ENCODE measurements at places on chromosomes 16 and 17. TPM values are rescaled to one million over a fixed set of nuclear protein-coding genes. Genes with fewer than 3 reads are reported as not detected.

GRCh38 chr17:49920030-49920769 is 48.8 kb upstream of the DLX4 start:
- DNase-seq, result no peak

Gene C17orf50
- not detected for total RNA-seq

Gene TBC1D3G
- total RNA-seq, result not detected

Gene GDPD1
- 13.6 TPM for total RNA-seq

- no peak for DNase-seq
Observed at GRCh38 chr16:67229906-67230808, 3.2 kb downstream of the TMEM208 start.

Gene KPNA2
- total RNA-seq, result 549 TPM

- DNase-seq, result no peak
Observed at GRCh38 chr16:74871608-74872007, 97.0 kb upstream of the FA2H start.

- no peak for DNase-seq
Observed at GRCh38 chr17:40480501-40481003, 20.9 kb downstream of the TNS4 start.

GRCh38 chr17:77146246-77146632 is 5.5 kb downstream of the SEC14L1 start:
- no peak for DNase-seq

Gene TMEM88
- total RNA-seq, result 13.8 TPM

Gene PKMYT1
- 4.6 TPM for total RNA-seq

Gene CNGB1
- total RNA-seq, result not detected

Gene RND2
- 46.0 TPM for total RNA-seq

Gene NAGPA
- total RNA-seq, result 19.9 TPM

DNA sequence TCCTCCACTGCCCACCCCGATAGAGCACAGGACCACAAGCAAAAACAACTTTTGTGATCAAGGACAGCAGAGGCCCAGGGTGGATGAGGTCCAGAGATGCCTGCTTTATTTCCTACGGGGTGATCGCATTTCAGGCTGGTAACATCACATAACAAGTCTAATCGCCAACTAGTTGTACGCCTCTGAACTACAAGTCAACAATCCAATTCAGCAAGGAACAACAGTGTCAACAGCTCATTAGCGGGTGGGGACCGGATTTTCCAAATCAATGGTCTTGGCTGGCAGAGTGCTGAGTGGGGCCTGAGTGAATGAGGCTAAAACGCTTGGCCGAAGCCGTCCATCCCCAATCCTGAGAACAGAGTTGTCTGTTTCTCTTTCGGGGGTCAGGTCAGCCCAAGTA is 17.1 kb downstream of the MRM3 start:
- no peak for DNase-seq

Gene CCDC47
- total RNA-seq, result 49.2 TPM

Gene KRTAP4-1
- total RNA-seq, result not detected

DNA sequence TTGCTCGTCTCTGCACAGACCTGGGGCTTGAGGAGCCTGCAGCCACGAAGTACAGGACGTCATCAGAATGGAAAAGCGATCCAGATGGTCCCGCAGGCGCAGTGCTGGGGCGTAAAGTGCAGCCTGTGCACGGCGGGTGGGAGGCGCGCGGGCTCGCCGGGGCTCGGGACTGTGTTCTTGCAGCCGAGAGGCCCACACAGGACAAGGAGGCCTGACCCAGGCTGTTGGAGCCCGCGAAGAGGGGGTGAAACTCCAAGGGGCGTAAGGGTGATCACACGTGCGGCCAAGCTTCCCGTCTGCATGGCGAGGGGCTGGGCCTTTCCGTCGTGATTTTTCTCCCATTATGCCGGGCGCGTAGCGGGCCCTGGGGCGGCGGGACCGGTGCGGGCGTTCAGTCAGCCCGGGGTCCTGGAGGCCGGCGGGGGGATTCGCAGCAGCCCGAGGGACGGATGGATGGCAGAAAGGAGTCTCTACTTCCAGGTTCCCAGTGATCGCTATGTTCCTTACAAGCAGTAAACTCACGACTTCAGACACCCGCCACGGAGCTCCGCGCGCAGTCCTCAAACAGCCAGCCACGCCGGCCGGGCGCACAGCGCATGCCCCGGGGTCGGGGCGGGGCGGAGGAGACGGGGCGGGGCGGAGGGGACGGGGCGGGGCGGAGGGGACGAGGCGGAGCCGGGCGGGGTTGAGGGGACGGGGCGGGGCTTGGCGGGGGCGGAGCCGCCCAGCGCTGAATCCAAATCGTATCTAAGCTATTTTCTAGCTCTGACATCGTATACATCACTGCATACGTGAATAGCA is 141.0 kb upstream of the KCNJ18 start:
- no peak for DNase-seq

DNA sequence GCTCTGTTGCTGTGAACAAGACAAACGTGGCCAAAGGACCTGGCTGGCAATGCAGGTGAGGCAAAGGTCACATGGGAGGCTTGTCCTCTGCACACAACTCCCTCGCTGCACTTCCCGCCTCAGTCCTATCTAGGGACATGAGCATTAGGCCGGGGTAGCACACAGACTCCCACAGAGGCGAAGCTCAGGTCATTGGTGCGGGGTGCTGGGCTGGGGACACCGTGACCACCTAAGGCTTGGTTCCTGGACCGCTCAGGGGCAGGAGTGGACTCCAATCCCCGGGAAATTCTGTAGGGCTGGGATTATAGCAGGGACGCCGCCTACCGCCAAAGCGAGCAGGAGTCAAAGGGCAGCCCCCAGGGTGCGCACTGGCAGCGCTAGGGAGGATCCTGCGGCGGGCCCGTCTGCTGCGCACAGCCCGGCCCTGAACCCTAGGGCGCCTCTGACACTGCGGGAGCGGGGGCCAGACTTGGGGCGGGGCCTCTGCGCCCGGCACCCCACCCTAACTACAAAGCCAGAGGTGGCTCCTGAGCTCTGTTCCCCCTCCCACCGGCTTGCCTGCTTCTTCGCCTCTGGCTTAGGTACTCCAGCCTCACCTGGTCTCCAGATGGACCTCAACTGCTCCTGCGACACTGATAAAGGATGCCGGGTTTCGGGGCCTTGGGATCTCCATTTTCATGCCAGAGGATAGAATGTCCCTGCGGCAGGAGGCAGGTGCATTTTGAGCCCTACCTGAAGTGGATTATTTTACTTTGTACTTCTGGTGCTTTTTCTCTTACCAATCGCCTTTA is 3.9 kb upstream of the MT1B start:
- DNase-seq, result peak; percentile 47

Gene DRC3
- total RNA-seq, result 0.81 TPM

- no peak for DNase-seq
Observed at GRCh38 chr16:29972992-29973383, 680 bp upstream of the TAOK2 start.

GRCh38 chr17:596763-597644 is 117.6 kb downstream of the VPS53 start:
- DNase-seq, result no peak

GRCh38 chr17:14214271-14214670 is 22.4 kb downstream of the CDRT15 start:
- no peak for DNase-seq

GRCh38 chr17:80277751-80278671 is 17.4 kb downstream of the RNF213 start:
- no peak for DNase-seq

Gene SLC43A2
- total RNA-seq, result 18.4 TPM

Gene GAST
- total RNA-seq, result not detected

DNA sequence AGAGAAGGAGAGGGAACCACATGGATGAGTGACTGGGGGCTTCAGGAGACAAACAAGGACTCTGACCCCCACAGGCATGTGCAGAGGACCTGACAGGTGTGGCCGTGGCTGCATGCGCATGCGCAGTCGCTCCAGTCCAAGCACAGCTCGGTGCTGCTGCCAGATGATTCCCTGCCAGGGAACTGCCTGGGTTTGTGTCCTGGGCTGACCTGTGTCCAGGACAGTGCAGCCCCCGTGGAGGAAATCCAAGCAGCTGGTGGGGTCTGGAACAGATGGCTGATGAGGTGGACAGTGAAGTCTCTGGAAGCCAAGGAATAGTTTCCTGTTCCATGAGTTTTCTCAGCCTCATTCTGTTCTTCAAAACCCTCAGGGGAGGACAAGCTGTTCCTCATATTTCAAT is 27.3 kb downstream of the LASP1 start:
- no peak for DNase-seq

- no peak for DNase-seq
Observed at GRCh38 chr17:2251098-2251497, 52.5 kb downstream of the SMG6 start.

Gene CCL5
- total RNA-seq, result not detected

Gene SLC52A1
- 0.31 TPM for total RNA-seq

Gene PPM1E
- 18.8 TPM for total RNA-seq

GRCh38 chr16:81891736-81892364 is 112.8 kb downstream of the PLCG2 start:
- no peak for DNase-seq

DNA sequence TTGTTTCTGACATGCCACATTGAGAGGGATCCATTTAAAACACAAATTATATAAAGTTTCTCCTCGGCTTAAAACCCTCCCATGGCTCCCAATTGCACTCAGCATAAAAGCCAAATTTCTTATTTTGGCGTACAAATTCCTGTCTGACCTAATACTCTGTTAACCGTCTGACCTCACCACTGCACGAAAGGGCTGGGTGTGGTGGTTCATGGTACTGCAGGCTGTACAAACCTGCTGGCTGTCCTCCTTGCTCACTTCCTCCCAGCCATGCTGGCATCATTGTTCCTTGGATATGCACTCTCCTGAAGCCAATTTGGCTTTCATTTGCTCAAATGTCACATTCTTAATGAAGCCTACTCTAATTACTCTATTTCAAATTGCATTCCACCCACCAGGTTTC is 301.6 kb upstream of the C16orf82 start:
- DNase-seq, result peak; percentile 24

Gene CX3CL1
- total RNA-seq, result 0.96 TPM

Gene SRCIN1
- total RNA-seq, result 15.6 TPM

Gene CRYM
- 0.36 TPM for total RNA-seq

Gene WNK4
- total RNA-seq, result 0.12 TPM

DNA sequence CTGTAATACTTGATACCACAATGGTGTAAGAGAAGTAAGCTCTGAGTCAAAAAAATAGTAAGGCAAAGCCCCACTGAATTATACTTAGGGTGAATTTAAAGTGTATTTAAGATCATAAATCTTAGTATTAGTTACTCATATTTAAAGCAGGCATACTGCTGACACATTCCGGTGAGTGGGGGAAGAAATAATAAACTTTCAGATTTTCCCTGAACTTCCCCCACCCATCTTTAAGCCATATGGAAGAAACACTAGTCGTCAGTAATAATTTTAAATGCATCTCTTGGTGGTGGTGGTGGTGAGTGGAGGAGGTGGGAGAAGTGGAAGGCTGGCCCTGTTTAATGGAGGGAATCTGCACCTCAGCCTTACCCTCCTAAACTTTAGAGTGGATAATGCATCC is 20.5 kb downstream of the MPHOSPH6 start:
- DNase-seq, result no peak

All from neural progenitor cell (in vitro differentiated cells).